ENCODE measurements at places on chromosomes 2 and 18.

- no peak for DNase-seq
Measured at GRCh38 chr2:100252811-100253698, 69.2 kb downstream of the LONRF2 start.

- DNase-seq = no peak
Measured at GRCh38 chr18:79818036-79818435, 20.3 kb downstream of the KCNG2 start.

DNA sequence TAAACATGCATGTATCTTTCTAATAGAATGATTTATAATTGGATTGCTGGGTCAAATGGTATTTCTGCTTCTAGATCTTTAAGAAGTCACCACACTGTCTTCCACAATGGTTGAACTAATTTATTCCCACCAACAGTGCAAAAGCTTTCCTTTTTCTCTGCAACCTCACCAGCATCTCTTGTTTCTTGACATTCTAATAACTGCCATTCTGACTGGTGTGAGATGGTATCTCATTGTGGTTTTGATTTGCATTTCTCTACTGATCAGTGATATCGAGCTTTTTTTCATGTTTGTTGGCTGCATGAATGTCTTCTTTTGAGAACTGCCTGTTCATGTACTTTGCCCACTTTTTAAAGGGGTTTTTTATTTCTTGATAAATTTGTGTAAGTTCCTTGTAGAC, 182.5 kb downstream of the ANKRD44 start:
- no peak for DNase-seq

DNA sequence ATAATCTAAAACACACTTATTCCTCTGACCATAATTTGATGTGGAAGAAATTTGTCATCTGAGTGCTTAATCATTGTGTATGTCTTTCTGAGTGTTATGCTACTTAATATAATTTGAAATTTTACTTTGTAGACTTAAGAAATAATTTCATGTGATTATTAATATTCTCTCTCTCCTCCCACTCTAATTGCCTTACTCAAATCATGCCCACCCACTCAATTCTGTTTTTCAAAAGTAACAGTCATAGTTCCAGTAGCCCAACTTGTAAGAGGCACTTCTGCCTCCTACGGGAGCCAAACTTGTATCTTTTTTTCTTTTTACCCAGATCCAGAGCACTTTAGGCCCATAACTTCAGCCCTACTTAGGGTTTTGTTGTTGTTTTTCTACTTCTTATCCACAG, 18.5 kb upstream of the KYNU start:
- no peak for DNase-seq

GRCh38 chr18:77009675-77010074, 122.9 kb downstream of the MBP start:
- DNase-seq = no peak

- no peak for DNase-seq
Measured at GRCh38 chr2:226048611-226049010, 649.1 kb downstream of the NYAP2 start.

Data from stimulated activated naive CD8-positive, alpha-beta T cell treated with anti-CD3 and anti-CD28 coated beads, Interleukin-15, Interleukin-2, amounts not matched to agents 100 U/mL and 50 U/mL, for 24 hours (primary cell).